ENCODE measurements at places on chromosomes 1 and 21.
A peak's percentile ranks its signal among the peaks of the same experiment; 100 is the strongest.

GRCh38 chr1:42765832-42766740 lies 742 bp downstream of the P3H1 start:
- peak; percentile 44 for DNase-seq

DNA sequence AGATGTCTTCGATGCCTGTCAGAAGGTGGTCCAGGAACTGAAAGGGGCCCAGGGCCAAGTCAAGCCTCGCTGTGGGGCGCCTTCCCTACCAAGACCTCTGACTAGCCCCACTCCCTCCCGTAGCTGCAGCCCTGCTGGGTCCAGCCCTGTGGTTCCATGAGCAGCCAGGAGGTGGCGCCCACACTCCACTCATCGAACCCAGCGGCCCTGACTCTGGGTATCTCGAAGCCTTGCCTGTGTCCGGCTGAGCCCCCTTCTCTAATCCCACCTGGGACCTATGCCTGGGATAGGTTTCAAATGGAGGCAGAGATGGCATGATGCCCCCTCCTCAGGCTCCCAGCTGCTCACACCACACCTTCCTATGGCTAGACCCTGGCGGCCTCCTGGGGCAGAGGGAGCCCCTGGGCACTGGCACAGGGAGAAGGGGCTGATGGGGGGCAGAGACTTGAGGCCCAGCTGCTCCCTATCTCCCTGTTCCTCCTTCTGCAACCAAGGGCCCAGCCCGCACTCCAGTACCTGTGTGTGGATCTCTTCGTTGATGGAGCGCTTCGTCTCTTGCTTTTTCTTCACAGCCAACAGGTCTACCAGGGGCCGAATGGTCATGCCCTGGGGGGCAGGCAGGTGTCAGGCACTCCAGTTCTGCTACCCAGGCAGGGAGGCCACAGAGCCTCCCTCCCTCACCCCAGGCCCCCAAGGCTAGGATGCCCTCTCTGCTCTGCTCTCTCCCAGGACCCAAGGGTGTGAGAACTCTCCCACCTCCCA lies 52.0 kb downstream of the SLC9A1 start:
- peak; percentile 88 for DNase-seq

GRCh38 chr1:198564716-198565115 lies 24.2 kb upstream of the ATP6V1G3 start:
- DNase-seq, result no peak

DNA sequence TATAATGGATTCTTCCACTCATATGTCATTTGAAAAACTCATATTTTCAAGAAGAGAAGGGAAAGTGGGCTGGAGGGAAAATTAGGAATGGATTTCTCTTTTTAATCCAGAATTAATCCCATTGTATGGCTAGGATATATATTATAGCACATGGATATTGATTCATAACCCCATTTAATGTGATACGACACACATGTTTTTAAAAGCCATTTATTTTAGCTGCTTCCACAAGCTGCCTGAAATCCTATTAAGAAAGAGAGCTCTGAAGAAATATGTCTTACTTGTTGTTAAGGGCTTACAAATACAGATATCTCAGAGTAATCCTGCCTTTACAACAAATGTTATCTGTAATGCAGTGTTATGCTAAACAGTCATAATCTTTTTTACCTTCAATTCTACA lies 598.6 kb downstream of the AMY1C start:
- no peak for DNase-seq

Data from stimulated activated CD4-positive, alpha-beta T cell treated with anti-CD3 and anti-CD28 coated beads, Interleukin-4, amount 100 ng/mL, for 48 hours (primary cell).